Posterior cingulate gyrus (tissue), 11 donors: ENCODE measurements at places on chromosomes 3 and 15.
A peak's percentile ranks its signal among the peaks of the same experiment; 100 is the strongest.

DNA sequence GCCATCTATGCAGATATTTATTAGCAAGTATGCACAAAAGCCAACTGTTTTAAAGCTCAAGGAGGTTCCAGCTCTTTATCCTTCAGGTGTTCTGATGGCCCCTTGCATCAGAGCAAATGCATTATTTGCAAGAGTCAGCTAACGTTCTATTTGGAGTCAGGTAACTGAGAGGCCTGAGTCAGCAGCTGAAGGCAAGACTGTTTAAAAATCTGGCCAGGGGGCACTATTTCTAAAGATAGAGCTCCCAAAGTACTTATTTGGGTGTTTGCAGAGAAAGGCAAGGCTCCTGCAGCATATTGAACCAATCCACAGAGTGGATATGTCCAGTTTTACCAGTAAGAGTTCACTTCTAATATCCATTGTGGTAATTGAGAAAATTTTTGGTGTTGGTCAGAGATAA is 146.1 kb downstream of the LRTM1 start:
- no peak for DNase-seq

- DNase-seq, result no peak
Observed at GRCh38 chr3:47197287-47197686, 33.4 kb upstream of the SETD2 start.

DNA sequence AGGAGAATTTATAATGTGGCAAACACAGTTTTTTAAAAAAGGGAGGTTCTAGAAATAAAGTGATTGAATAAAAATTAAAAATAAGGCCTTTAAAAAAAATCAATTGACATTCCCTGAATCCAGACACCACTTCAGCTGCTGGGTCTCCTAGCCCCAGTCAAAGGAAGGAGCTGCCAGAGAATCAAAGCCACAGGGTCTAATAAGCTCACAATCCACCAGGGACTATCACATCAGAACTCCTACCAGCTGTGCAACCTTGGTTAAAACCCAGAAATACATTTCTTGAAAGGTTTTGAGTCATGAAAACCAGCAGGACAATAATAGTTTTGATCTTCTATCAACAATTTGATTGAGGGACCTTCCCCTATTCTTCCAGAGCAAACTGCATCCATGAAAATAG is 134.5 kb downstream of the MECOM start:
- DNase-seq, result no peak

GRCh38 chr3:58116985-58117384 is 93.8 kb downstream of the DNASE1L3 start:
- DNase-seq, result no peak

DNA sequence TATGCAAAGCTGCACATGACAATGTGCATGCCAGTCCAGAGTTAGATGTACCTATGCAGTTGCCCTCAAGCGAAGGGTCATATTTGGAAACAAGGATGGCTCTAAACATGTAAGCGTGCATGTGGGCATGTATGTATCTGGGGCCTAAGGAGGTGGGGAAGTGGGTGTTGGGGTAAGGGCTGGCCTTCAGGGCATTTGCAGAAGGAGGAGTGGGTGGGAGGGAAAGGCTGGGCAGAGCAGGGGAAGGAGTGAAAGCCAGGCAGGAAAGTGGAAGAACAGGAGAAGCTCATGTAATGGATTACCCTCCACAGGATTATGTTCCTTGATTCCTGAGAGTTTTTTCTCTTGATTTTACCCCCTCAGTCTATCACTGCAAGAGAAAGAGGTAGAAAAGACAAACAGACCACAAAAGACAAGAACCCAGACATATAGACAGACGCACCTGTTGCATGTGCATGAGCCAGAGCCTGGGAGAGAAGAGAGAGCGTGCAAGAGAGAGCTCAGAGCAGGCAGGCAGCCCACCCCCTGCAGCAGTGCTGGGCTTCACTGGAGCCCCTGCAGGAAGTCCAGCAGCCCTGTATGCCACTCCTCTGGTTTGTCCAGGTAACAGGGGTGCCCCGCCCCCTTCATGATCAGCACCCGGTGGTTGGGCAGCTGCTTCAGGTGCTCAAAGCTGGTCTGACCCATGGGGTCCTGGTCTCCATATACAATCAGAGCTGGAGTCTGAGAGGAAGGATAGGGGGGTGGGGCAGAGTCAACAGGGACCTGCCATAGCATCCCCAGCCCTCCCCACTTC is 1.8 kb upstream of the PCBP4 start:
- DNase-seq, result no peak

- no peak for DNase-seq
Observed at GRCh38 chr15:63196842-63197241, 7.4 kb downstream of the RAB8B start.

DNA sequence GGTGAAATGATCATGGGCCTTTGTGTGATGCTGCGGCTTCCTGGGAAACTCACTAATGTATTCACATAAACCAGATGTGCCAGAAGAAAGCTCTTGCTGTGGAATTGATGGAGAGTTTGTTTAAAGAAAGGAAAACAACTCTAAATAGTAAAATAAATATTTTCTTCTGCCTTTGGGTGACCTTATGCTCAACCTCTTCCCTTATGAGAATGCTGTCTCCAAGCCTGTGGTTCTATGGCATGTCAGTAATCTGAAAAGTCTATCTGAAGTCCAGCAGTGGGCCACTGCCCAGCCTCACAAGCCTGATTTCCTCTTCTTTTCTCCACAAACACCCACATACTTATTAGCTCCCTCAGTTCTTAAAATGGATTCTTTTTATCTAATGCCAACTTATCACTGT is 49.9 kb upstream of the PHLDB2 start:
- DNase-seq, result no peak

DNA sequence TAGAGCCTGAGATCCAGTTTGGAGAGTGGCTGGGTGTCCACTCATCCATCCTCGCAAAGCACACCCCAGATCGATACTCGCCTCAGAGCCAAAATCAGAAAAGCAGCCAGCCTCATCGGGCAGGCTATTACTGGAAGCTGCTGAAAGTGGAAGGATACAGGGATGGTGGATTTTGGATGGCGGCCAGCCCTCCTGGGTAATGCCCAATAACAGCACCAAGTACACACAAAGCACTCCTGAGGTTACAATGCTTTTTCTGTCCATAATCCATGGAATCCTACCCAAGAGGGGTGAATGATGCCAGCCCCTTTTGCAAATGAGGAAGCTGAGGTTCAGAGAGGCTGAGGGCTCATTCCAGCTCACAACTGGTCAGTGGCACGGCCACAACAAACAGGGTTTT is 93.1 kb upstream of the SLC6A11 start:
- peak; percentile 56 for DNase-seq

- no peak for DNase-seq
Observed at GRCh38 chr3:191085091-191085490, 114.0 kb upstream of the OSTN start.

DNA sequence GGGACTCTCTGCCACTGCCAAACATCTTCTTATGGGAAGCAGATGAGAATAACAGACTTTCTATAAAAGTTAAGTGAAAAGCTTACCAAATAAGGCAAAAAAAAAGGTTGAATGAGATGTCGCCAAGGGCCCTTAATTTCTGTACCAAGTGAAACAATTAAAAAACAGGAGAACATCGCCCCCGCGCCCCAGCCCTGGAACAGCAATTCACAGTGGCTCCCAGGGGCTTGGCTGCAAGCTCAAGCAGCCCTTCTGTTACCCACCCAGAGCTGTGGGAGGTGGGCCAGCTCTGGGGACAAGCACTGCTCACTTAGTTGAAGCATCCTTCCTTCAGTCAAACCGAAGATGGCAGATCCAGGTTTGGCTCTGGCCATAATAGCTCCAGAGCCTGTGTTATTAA is 208.0 kb downstream of the ERC2 start:
- DNase-seq, result no peak

DNA sequence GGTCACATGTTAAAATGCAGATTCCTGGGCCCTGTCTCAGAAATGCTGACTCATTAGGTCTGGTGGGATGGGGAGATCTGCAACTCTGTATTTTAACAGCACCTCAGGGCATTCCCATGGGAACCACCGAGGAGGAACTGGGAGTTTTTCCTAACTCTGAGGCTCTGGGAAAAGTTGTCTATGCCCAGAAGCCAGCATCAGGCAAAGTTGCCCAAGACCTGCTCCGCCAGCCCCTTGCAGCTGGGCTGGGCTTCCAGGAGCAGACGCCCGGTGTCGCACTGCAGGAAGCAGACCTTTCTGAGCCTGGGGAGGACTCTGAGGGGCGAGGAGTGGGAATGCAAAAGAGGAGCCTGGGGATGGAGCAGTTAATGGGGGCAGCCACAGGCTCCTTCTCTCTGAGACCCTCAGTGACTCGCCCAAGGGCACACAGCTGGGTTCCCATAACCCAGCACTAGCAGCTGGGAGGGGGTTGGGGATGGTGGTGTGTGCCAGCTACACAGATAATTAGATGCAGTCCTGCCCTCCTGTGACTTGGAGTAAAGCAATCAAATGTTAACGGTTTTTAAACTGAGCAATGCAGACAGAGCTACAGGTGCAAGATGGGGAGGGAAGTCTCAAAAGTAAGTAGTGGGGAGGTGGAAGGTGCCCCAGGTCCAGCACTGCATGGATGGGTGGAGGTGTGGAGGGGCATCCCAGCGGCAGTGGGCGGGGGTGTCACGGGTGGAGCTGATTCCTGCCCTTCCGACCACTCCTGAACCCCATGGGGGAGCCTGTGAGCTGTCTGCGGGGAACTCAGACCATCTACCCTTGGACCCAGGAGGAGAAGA is 100.4 kb downstream of the LSM3 start:
- DNase-seq, result no peak

- no peak for DNase-seq
Observed at GRCh38 chr3:80606073-80606472, 838.3 kb upstream of the ROBO1 start.

GRCh38 chr3:47791193-47791855 is 9.6 kb upstream of the SMARCC1 start:
- DNase-seq, result no peak

- no peak for DNase-seq
Observed at GRCh38 chr3:177357352-177358090, 160.2 kb upstream of the TBL1XR1 start.

GRCh38 chr3:154310840-154311239 is 13.4 kb downstream of the DHX36 start:
- DNase-seq, result no peak

DNA sequence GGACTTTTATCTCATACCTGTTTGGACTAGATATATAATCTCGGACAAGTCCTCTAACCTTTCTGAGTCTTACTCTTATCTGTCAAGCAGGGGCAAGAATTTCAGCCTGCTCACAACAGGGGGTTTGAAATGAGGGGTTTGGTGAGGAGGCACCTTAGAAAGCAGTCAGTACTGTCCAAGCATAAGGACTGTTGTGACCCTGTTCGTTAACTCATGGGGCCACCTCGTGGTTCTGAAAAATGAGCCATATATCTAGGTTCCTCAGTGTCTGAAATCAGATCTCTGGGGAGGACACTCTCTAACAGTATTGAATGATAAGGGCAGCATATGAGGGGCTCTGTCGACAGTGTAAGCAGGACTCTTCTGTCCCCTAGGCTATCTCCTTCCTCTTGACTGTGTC is 7.2 kb upstream of the TIMP4 start:
- DNase-seq, result no peak

- no peak for DNase-seq
Observed at GRCh38 chr15:40409366-40409765, 3.8 kb downstream of the IVD start.

GRCh38 chr15:39582286-39582976 is 1.6 kb downstream of the THBS1 start:
- no peak for DNase-seq

DNA sequence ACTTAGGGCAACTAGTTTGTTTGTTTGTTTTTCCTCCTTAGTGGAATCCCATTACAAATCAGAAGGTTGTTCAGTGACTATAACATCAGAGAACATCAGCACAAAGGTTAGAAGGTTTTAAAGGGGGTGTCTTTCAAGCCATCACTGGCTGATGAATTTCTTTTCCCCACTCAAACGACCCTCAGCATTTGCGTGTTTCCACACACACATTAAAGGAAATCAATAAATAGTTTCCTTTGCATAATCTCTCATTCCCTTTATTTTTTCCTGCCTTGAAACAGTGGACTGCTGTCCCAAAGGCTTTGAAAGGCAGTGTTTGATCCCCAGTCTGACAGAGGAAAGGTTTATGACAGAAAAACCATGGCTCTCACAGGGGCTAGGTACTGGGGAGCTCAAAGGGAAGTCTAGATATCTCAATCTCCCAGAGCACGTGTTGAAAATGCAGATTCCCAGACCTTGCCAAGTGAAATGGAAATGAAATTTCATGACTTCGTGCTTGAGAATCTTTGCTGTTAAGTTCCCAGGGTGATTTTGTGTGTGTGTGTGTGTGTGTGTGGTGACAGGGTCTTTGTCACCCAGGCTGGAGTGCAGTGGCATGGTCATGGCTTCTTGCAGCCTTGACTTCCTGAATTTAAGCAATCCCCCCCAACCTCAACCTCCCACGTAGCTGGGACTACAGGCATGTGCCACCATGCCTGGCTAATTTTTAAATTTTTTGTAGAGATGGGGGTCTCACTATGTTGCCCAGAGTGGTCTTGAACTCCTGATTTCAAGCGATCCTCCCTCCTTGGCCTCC is 2.2 kb upstream of the INTS14 start:
- no peak for DNase-seq

- no peak for DNase-seq
Observed at GRCh38 chr3:152556731-152557254, 278.1 kb upstream of the P2RY1 start.

DNA sequence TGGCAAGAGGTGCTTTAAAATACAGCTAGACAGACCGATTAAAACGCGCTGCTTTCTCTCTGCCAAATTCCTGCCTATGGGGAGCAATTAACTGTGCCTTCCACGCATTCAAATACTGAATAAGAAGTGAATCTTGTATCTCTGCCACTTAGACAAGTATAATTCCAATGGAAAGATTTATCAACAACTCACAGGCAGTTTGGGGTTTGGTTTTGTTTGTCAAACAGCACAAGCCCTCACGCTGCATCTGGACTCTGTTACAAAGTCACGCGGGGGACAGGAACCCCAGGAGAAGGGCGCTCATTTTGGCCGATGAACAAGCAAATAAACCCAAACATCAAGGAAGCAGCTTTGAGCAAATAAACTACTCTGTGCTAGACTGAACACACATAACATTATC is 61.8 kb upstream of the TMCO5A start:
- DNase-seq, result no peak

DNA sequence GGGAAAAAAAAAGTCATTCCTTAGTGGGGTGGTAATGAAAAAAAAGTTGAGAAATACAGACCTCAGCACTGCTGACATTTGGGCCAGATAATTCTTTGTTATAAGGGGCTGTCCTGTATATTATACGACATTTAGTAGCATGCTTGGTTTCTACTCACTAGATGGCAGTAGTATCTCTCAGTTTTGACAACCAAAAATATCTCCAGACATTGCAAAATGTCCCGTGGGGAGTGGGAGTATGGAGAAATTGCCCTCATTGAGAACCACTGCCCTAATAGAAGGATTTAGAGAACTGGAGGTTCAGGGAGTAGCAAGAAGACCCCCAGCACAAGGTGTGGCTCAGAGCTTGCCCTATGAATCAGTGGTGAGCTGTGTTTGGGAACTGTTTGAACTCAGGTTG is 28.6 kb upstream of the TEX264 start:
- no peak for DNase-seq
